DMS79 treated with DMSO at 0.1 percent for 48 hours (cell line): ENCODE measurements at places on chromosomes 12 and 14.

- DNase-seq: peak; percentile 27
Measured at GRCh38 chr12:19288603-19289244, 150.6 kb upstream of the AEBP2 start.

DNA sequence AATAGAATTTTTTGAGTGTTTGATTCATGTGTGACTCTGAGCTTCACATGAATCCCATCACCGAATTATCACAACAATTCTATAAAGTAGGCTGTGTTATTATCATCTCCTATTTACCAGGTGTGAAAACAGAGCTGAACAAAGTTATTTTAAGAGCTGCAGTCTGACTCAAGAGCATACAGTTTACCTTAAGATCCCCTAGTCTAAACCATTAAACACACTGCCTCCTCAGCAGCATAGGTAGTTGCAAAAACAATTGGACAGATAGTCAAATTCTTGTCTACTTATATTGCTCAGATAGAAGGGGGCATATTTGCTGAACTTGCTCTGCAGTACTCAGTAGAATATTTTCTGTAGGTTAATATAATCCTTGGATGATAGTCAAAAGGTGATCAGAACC is 219.8 kb upstream of the ATP2B1 start:
- DNase-seq: no peak

- no peak for DNase-seq
Measured at GRCh38 chr14:78967111-78967809, 797.1 kb downstream of the NRXN3 start.

GRCh38 chr12:31225656-31226535 is 100.1 kb downstream of the SINHCAF start:
- no peak for DNase-seq

DNA sequence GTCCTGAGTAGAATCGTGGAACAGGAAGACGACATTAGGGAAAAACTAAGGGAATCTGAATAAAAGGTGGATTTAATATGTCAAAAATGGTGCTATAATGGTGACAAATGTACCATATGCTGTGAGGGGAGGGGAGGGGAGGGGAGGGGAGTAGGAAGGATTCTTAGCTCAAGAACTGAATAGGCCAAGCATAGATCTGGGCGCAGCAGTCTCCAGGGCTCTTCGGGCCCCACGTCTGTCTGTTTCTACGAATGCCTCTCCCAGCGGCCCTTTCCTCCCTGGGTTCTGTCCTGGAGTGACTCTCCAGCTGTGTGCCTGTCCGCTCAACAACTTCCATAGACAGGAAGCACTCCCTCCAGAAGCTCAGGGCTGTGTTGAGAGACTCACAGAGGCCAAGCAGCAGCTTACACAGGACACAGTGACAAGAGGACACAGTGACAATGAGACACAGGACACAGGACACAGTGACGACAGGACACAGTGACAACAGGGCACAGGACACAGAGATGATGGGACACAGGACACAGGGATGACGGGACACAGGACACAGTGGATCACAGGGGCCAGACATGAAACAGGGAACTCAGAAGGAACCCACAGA is 42.4 kb upstream of the PPP2R5C start:
- no peak for DNase-seq

GRCh38 chr14:22500954-22501726 is 87.9 kb downstream of the DAD1 start:
- DNase-seq: no peak

DNA sequence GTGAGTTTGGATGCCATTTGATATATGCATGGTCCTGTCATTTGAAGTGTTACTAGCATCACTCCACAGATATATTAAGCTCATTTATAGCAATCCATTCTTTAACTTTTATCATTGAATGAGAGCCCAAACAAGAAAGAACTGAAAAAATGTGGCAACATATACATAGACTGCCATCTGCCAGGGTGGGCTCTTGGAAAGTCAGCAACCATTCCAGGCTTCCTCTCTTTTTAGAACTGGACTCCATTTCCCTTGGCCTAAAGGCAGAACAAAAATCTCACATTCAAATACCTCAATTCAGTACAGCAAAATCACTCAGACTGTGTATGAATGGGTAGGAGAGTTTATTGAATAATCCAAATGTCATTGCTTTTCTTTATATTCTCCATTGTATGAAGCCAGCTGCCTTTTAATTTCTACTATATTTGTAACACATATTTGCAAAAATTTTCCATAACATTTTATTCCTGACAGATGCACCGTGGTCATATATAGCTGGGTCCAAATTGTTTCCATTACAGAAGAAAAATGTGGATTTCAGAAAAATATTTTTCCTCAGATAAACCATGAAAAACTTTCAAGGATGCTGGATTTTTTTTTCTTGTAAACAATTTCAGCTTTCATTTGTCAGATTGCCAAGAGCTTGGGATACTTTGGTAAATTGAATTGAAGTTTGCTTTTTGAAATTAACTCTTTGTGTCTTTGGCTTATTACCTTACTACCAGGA is 1252.3 kb upstream of the SEL1L start:
- no peak for DNase-seq

GRCh38 chr12:118960865-118961264 is 20.5 kb upstream of the SRRM4 start:
- DNase-seq: no peak

- no peak for DNase-seq
Measured at GRCh38 chr12:33116284-33116683, 219.7 kb upstream of the PKP2 start.

DNA sequence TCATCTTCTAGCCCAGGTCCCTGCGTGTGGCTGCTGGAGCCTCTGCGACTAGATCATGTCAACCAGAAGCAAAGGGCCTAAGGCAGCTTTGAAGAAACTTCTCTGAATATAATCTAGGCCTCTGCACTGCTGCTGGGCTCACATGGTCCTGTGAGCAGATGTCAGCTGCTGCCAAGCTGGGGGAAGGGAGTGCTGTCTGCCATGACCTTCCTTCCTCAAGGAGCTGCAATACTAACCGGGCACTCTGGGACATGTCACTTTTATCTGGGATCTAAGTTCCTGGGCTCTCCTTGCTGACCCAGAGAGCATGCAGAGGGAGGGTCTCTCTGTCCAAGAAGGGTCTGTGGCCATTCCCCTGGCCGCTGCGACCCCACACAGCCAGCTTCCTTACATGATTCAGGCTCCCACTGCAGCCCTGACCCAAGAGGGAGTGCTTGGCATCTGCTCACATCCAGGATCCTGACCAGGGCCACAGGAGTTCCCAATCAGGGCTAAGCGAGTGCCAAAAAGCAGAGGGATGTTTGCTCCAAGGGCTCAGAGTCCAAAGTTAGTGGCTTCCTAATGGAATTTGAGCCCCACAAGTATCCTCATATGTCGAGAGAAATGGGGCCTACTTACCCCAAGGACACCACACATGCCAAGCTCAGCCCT is 74.0 kb downstream of the PLEKHG3 start:
- no peak for DNase-seq

- no peak for DNase-seq
Measured at GRCh38 chr14:97367278-97367677, 570.1 kb downstream of the VRK1 start.

DNA sequence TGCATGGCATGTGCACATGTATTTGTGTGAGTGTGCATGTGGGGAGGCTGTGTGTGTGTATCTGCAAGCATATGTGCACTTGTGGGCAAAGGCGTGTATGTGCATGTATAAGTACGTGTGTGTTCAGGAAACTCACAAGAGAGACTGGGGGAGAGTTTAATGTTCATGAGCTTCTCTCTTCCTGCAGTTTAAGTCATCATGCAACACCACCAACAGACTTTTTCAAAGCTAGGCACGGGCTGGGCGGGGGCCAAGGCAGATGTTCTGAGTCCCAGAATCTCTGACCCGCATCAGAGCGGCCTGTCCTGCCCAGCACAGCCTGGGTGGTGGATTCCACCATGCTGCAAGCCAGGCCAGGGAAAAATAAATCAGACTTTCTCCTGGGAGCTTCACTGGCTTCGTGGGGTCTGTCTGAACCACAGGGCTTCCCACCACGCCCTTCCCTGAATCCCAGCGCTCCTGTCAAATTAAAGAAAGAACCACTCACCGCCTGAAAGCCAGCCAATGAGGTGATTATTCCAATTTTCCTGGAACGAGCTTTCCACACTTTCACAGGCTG is 75.7 kb downstream of the PITPNM2 start:
- no peak for DNase-seq

DNA sequence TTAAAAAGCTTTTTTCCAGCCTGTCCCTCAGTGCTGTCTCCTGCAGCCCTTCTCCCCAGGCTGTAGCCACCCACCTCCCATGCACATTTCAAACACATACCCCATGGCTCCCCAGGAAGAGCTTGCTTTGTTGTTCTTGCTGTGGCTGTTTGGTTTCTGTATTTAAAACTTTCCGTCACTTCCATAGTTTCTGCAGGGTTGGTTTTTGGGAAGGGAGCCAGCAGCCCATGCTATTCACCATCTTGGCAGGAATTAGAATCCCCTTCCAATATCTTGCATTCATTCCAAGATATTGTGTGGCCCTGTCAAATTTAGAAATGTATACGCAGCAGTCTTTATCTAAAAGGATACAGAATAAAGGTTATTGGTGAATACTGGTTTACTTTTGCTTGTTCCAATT is 29.6 kb downstream of the CFAP251 start:
- DNase-seq: no peak

GRCh38 chr12:10211101-10211939 is 1.4 kb upstream of the GABARAPL1 start:
- no peak for DNase-seq

GRCh38 chr12:13530966-13531365 is 334.4 kb downstream of the EMP1 start:
- DNase-seq: peak; percentile 83

- no peak for DNase-seq
Measured at GRCh38 chr14:67425608-67426007, 13.6 kb upstream of the PLEK2 start.

GRCh38 chr14:102795060-102795925 is 18.0 kb downstream of the TRAF3 start:
- DNase-seq: no peak

DNA sequence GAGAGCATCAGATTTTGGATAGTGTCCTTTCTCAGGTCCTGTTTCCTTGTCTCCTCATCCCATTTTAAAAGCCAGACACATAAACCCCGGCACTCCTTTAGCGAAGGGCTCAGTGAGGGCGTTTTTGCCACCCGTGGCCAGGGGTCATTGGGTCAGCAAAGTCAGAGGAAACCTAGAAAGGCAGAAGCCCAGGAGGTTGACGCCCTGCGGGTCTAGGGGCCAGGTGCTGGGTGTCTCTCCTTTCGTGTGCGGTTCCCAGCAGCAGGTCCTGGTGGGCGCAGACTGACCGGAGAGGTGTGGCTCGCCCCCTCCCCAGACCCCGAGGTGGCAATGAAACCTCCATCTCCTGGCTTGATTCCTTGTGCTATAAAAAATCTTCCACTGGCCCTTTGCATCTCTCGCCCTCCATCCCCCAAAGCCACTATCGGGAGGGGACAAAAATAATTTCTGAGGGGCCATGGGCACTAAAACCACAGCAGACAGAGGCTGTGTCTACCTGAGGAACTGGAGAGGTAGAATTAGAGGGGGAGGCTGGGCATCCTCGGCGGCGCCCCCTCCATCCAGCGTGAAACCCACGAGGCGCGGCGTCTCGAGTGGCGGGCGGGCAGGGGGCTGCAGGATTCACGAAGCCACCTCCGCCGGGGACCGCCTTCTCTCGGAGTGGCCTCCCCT is 858 bp upstream of the FRMD6 start:
- peak; percentile 80 for DNase-seq

- DNase-seq: no peak
Measured at GRCh38 chr14:32378284-32378683, 49.2 kb downstream of the AKAP6 start.

DNA sequence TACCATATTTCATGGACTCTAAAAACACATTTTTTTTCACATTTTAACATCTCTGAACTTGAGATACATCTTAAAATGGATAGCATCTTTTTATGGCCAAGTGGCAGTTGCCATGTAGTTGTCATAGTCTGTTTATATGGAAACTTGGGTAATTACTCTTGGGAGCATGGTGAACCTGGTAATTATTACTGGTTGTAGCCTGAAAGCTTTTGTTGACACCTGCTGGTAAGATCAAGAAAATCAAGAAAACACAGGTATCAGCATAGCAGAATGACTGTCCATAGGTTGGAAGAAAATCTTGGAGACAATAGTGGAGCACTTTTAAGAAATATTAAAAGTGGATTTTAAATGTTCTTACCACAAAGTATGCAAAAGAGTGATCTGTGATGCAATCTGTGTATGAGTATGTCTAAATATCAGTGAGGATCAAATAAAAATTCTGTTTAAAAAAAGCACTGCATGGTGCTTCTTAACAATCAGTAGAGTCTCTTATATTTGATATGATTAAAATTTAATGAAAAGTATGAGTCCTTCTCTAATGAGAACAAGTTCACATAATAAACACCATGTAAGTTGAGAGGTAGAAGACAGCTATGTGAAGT is 44.2 kb downstream of the TTC8 start:
- DNase-seq: peak; percentile 18

GRCh38 chr12:52798003-52798670 is 2.2 kb upstream of the KRT3 start:
- DNase-seq: no peak

GRCh38 chr14:79179985-79180384 is 1009.8 kb downstream of the NRXN3 start:
- DNase-seq: no peak

DNA sequence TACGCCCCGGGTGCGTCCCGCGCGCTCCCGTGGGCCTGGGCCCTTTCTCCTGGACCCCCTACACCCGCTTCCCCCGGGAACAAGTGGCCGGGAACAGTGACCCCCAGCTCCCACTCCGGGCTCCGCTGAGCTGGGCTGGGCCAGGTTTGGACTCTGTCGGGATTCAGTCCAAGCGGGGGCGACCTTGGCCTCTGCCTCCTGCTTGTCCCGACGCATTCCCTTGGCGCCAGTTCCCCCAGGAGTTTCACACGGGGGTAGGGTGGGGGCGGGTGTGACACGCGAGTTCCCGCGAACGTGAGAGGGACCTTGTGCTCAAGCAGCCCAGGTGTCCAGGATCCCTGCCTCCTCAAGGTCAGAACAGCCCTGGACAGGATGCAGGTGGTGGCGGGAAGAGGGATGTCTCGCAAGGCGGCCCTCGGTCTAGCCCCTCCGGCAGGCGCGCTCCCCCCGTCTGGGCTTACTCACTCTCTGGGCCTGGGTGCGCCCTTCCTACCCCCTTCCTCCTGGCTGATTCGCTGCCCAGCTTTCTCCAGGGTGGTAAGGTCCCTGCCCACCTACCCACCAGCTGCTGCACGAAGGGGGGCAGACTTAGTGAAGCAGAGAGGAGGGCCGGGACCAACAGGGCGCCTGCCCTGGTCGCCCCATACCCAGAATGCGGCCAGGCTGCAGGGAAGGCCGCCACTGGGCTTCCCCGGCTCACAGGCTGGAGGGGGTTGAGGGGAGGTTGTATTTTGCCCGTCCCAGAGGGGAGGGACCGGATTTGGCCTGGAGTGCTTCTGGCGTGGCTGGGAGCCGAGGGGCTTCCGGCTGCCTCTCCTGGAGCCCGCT is 862 bp downstream of the CRIP2 start:
- DNase-seq: peak; percentile 58

- DNase-seq: no peak
Measured at GRCh38 chr14:78805570-78805969, 635.4 kb downstream of the NRXN3 start.

DNA sequence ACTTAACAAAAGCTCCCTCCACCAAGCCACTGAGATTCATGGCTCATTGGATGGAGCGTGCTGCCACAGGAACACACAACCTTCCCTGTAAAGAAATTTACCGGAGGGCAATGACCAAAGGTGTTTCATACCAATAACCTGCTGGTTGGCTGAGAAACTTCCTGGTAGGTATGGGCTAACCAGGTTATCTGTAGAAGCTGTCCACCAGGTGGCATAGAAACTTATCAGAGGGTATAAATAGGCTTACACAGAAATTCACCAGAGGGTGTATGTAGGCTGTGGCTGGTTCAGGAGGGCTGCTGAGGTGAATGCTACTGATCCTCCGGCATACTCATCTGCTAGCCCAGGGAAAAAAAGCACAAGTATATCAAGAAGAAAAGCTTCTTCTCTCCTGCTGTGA is 27.1 kb upstream of the MTERF2 start:
- DNase-seq: no peak
